ENCODE measurements at places on chromosomes 12 and 14.
A peak's percentile ranks its signal among the peaks of the same experiment; 100 is the strongest.

DNA sequence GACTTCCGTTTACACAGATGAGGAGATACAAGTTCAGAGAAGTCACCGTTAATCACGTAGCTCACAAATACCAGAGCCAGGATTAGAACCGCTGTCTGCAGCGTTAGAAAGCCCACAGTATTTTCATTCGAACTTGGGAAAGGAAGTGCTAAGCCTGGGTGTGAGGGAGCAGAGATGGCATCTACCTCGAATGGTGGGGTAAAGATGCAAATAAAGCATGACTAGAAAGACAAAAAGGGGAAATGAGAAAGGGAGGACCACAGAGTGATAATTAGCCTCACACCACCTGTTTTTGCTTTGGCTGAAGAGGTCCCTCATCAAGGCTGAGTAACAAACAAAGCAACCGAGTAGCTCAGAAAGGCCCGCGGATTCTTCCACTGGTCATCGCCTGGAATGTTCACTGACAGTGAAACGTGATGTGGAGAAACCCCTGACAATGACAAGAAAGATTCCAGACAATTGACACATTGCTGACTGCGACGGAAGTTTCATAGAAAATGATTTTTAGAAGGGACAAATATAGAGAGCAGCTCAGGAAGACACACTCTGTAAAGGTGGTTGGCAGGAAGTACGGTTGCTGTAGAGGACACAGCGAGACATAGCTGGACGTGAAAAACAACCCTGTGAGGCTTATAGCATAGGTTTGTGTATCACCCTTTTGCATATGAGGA, 31.5 kb upstream of the BHLHE41 start:
- no peak for DNase-seq

DNA sequence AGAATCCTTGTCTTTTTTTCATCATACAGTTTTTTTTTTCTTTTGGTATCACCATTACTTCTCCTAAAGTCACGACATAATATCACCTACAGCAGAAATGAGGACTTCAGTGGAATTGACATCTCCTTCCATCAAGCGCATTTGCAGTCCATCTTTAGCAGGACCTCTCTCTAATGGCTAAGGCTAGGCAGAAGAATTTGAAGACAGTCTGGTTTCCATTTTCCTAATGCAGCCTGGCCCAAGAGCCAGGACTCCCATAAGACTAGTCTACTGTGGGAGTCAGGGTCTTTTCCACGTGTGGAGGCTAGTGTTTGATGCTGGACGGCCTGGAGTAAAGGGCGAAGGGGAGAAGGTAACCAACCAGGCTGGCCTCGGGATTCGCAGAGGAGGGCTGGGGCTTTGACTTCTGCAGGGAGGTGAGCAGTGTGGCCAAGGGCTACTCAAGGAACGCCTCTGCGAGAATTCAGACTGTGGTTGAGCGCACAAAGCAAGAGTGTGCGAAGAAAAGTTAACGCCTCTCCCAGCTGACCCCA, 769 bp upstream of the ZNF740 start:
- DNase-seq = peak; percentile 22

DNA sequence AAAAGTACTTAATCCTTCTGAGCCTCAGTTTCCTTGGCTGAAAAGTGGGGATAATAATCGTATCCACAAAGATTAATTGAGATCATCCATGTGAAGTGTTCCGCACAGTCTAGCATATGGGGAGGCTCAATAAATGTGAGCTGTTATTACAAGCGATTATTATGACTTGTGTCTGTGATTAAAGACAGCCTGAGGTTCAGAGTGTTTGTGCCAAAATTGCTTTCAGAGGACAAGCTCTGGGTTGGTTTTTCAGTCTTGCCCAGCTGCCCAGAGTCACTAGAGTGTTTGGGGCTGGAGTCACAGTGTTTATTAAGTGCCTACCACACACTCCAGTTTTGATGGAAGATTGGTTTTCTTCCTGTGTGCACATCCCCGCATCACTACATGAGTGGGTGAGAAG, 53.5 kb downstream of the NTF3 start:
- no peak for DNase-seq

GRCh38 chr12:5783289-5783920, 161.7 kb downstream of the ANO2 start:
- peak; percentile 86 for DNase-seq

GRCh38 chr12:99259040-99259934, 388.3 kb upstream of the GARIN6 start:
- DNase-seq = peak; percentile 3

All from NCI-H345 (cell line).